ENCODE measurements at places on chromosomes 4 and X.
A peak's percentile ranks its signal among the peaks of the same experiment; 100 is the strongest.

- no peak for DNase-seq
Observed at GRCh38 chr4:174592985-174593335, 70.7 kb upstream of the HPGD start.

DNA sequence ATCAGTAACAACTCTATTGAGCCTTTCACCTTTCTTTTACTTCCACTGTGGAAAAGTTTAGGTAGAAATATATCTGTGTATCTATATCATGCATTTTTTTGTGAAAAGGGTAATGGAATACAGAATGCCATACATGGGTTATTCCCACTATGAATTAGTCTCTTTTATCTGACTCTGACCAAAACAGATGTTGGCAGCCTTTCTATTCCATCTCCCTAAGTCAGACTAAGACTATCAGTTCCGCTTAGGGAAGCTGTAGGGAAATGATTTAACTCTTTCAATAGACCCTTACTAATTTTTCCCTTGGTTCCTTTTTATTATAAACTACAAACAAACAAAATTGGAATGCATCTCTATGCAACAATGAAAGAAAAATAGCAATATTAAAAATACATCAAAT, 92.3 kb upstream of the LEF1 start:
- DNase-seq, result no peak

GRCh38 chr4:72432282-72432681, 136.7 kb downstream of the ADAMTS3 start:
- no peak for DNase-seq

GRCh38 chr4:121227341-121227792, 63.2 kb upstream of the TNIP3 start:
- peak; percentile 30 for DNase-seq

- no peak for DNase-seq
Observed at GRCh38 chr4:2292646-2293108, 30.8 kb upstream of the MXD4 start.

- no peak for DNase-seq
Observed at GRCh38 chr4:43992552-43992951, 456.1 kb downstream of the KCTD8 start.

GRCh38 chrX:24561121-24561520, 86.0 kb downstream of the PCYT1B start:
- DNase-seq, result peak; percentile 25

DNA sequence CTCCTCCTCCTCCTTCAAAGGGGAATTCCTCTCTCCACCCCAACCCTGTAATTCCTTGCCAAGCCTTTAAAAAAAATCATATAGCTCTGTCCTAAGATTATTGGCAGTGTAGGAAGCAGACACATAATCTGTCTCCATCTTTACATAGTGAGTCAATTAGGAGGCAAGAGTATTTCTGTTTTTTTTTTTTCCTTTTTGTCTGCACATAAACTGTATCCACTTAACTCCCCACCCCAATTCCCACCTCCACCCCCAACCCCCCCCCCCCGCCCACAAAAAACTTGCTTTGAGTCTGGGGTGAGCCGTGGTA, 182.5 kb downstream of the RASL11B start:
- no peak for DNase-seq

GRCh38 chrX:5802391-5802790, 426.3 kb downstream of the NLGN4X start:
- DNase-seq, result no peak

- peak; percentile 90 for DNase-seq
Observed at GRCh38 chrX:1582686-1583437, 8.5 kb upstream of the AKAP17A start.

- DNase-seq, result no peak
Observed at GRCh38 chrX:50442426-50443116, 28.1 kb downstream of the DGKK start.

- no peak for DNase-seq
Observed at GRCh38 chrX:13009844-13010243, 34.6 kb downstream of the FAM9C start.

GRCh38 chr4:140049024-140049848, 104.7 kb downstream of the MAML3 start:
- DNase-seq, result peak; percentile 54

DNA sequence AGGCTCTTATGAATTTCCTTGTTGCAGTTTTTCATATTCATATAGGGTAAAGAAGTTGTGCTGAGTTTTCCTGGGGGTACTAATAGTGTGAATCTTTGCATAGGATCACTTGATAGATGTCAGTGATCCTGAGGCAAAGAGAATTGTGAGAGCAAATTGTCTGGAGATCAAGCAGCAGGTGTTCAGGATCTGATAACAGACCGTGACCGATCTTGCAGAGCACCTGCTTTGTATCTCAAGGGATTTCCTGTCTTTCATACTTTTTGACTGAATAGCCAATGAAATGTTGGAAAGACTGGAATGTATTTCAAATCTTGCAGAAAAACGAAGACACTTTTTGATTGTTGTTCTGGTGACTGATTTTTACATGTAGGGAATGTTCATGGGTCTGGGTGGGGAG, 914.5 kb downstream of the STIM2 start:
- no peak for DNase-seq

DNA sequence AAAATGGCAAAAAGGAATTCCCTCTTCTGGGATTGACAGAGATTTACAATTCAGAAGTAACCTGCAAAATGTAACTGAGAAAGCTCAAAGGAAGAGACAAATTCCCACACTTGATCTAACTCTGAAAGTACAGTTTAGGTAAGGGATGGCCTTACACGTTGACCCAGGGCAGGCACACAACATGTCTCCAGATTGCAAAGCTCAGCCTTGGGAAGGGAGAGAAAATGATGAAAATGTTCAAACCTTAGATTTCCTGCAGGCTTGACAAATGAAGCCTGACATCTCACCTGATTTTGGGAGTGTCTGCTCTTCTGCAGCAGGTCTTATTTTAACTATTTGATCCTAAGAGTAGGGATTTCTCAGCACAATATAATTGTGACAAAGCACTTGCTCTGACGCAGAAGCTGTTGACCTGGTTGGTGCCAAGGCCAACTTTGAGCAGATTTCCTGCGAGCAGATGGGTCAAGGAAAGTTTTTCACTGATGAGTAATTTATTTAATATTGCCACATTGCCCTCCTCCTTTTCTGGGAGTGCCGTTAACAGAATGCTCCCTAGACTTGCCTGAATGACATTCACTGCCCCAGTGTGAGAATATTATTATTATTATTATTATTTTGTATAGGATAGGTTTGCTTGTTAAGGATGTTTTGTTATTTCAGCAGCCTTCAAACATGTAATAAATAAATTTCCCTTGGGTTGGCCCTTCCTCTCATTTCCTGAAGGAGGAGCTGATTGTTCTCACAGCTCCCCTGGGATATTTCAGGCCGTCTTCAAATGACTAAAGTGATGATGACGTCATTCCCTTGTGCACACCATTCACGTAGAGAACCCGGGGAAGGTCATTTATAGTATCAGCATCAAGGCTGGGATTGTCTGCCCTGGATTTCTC, 157.1 kb downstream of the VEGFC start:
- no peak for DNase-seq

- DNase-seq, result no peak
Observed at GRCh38 chr4:127355743-127356142, 277.0 kb upstream of the INTU start.

DNA sequence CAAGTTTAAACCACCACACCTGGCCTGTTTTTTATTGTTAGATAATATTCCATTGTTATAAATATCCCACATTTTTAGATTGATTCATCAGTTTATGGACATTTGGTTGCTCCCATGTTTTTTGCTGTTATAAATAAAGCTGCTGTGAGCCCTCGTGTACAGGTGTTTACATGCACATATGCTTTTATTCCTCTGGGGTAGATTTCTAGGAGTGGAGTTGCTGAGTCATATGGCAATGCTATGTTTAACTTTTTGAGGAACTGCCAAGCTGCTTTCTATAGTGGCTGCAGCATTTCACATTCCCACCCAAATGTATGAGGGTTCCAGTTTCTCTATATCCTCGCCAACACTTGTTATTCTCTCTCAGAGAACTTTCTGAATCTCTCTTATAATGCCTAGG, 90.5 kb downstream of the TBL1X start:
- no peak for DNase-seq

GRCh38 chr4:304969-305680, at the start of gene ZNF732:
TSS of gene ZNF732 (minus strand) at chr4:305474. CDS start at chr4:305310, 164 bp downstream.
- no peak for DNase-seq

DNA sequence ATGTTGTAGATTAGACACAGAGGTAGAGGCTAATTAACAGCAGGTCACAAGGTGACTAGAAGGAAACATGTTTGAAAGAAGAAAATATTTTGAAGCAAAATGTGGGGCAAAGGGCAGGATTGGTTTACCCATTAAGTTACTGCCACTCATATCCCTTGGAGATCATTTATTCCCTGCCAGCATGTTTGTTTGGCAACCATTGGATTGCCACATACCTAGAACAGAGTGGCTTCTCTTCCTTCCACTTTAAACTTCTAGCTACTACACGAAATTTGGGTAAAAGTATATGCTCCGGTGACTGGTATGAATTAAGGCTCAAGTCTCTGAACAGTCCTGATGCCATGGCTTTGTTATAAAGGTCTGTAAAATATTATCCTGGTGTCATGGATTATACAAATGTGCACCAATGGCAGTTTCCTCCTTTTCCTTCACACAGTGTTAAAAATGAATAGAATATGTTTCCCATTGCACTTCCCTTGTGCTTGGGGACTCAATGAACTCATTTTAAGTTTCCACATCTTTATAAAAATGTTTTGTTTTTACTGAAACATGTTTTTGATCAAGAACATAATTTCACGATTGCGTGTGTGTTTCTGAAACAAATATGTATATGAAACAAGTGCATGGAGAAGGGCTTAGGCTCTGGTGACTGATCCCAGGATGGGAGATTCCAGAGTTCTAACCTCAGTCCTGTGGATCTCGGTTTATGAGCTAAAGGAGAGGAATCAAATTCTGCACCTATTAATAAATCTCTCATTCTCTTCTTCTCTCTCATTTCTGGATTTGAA, 12.3 kb downstream of the BMP3 start:
- no peak for DNase-seq

All from activated CD4-positive, alpha-beta T cell treated with anti-CD3 and anti-CD28 coated beads, Interleukin-2, Interleukin-4, amounts not matched to agents 100 ng/mL and 50 ng/mL, durations not matched to agents 16 hours and 8 hours (primary cell).